Skin of body (tissue), 3 donors: ENCODE measurements at places on chromosomes 7 and 10. TPM values are rescaled to one million over a fixed set of nuclear protein-coding genes. Genes with fewer than 3 reads are reported as not detected.

- no peak for DNase-seq
Observed at GRCh38 chr7:142799437-142799835, 28.7 kb downstream of the PRSS2 start.

Gene FAM13C
- 16.8 TPM for total RNA-seq

Gene CADPS2
- 8.3 TPM for total RNA-seq

Gene TLX1
- not detected for total RNA-seq
